Muscle of leg (tissue), 16 donors: ENCODE measurements at places on chromosomes 11 and 22.

GRCh38 chr22:38295863-38296262 is 21.4 kb downstream of the CSNK1E start:
- no peak for DNase-seq

DNA sequence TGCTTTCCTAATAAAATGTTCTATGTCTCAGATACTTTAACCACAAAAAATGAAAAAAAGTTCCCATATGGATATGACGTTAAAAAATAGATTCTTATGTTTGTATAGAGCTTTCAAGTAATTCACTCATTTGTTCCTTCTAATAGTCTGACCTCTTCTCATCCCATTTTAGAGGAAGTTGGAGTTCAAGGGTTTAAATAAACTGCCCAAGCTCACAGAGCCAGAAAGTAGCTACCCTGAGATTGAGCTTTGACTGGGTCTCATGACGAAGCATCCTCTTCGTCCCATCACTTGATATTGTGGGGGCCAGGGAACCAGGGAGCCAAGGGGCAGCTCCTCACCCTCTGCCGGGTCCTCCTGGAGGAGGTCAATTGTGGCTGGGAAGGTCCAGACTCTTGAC is 116.3 kb downstream of the CCDC81 start:
- no peak for DNase-seq

- no peak for DNase-seq
These were observed 30.0 kb upstream of the ME3 start for GRCh38 chr11:86702220-86702983.

DNA sequence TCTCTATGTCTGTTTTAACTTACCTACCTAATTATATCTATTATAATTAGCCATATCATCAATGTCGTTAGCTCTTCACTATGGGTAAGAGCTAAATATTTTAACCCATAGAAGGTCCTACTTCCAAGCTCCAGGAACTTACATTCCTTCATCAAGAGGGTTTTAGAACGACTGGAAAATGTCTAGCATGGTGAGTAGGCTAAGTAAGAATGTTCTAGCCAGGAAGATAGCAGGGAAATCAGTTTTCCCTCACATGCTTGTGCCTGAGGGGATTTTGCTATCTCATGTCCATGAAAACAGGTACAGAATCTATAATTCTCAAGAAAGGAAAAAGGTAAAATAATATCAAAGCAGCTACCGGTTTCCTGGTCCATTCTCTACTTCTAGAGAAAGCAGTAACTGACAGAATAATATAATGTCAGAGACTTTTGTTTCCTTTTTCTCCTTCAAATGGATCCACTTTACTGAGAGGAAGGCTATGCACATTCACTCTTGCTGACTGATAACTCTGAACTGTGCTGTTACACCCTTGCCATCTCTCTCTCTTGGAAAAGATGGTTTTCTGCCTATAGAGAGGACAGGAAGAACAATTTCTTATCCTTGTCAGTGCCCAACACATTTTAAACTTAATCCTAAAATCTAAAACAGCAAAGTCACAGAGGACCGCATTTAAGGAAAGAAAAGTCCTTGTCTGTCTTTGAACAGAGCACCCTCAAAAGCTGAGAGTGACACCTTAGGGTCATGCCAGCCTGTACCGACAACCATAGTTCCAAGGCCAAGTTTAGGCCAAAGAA is 67.0 kb downstream of the MAML2 start:
- DNase-seq = no peak

DNA sequence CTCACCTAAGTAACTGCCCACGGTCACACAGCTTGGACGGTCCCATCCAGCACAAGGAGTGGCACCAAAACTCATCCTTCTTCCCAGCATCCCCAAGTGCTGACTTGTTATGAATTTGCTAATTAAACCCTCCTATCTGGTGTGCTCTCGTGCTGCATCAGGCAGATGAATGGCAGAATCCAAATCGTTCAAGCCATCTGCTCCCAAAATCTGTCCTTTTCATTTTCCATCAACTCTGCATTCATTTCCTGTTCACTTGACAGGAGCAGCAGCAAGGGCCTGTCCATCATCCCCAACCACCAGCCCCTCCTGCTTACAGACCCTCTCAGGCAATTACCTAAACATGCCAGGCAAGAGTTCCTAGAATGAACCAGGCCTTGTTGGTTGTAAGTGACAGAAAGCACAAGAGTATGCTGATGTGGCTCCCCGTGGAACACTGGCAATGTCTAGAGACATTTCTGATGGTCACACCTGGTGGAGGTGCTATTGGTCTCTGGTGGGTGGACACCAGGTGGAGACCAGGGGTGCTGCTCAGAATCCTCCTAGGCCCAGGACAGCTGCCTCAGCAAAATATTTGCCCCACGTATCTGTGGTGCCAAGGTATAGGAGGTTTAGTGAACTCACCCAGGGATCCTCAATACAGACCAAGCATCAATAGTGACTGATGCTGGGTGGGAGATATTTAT is 832.5 kb downstream of the TBC1D22A start:
- no peak for DNase-seq

- DNase-seq = peak; percentile 46
These were observed 21.9 kb downstream of the IGSF9B start for GRCh38 chr11:133934599-133935550.
